ENCODE measurements at places on chromosomes 1 and 21.

DNA sequence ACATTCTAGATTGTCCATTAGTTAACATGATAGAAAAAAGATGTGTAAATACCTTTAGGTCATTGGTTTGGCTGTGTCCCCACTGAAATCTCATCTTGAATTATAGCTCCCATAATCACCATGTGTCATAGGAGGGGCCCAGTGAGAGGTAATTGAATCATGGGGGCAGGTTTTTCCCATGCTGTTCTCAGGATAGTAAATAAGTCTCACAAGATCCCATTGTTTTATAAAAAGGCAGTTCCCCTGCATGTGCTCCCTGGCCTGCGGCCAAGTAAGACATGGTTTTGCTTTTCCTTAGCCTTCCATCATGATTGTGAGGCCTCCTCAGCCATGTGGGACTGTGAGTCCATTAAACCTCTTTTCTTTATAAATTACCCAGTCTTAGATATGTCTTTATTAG, 32.5 kb upstream of the SLC44A5 start:
- no peak for DNase-seq

DNA sequence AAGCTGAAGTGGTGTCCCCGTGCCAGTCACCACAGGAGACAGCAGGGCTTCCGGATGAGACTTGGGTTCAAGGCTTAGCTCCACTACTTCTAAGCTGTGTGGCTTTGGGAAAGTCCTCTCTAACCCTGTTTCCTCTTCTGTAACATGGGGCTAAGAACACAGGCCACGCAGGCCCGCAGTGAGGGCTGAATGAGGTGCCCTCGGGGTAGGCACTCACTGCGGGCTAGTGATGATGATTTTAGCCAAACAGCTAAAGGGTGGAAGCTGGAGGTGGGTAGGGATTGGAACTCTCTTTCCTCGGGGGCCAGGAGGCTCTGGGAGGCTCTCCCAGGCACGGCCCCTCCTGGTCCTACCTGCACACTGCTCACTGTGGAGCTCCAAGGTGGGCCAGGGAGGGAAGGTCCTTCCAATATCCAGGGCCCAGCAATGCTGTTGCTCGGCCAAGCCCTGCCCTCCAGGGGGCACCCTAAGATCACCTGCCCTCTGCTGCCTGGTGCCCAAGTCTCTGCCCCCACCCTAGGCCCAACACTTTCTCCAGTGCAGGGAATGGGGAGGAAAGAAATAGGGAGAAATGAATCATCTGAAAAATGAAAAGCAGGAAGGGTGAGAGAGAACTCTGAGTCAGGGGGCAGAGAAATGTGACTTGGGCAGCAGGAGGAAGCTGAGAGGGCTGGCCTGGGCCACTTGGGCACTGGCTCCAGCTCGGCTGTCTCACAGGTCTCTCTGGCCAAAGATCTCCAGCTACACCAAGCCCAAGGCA, 19.2 kb upstream of the EVA1B start:
- peak; percentile 87 for DNase-seq

GRCh38 chr1:200133123-200133522, 105.6 kb downstream of the NR5A2 start:
- DNase-seq: no peak

DNA sequence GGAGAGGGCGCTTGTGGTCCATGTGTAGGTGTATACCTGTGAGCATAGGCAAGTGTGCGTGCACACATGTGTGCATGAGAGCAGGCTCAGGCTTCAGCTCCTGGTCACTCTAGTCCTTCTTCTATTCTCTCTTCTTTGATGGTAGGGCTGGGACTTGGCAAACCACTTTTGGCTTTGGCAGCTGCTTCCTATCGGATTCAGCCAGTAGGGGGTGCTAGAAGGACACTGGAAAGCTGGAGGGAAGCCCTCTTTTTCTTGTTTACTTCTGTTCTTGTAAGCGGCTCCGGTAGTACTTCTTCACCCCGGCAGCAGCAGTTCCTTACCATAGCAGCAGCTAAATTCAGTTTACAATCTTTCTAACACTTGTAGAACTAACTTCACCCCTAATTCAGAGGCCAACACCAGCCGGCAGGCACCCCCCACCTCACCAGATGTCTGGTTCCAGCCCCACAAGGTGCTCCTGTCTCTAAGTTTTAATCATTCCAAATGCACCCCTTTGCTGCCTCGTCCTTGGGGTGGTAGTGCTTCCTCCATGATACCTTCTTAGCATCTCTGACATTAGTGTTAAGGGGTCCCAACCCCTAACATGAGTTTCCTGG, 25.1 kb downstream of the NENF start:
- peak; percentile 57 for DNase-seq

GRCh38 chr1:236090741-236091147, 25.9 kb upstream of the NID1 start:
- DNase-seq: no peak

DNA sequence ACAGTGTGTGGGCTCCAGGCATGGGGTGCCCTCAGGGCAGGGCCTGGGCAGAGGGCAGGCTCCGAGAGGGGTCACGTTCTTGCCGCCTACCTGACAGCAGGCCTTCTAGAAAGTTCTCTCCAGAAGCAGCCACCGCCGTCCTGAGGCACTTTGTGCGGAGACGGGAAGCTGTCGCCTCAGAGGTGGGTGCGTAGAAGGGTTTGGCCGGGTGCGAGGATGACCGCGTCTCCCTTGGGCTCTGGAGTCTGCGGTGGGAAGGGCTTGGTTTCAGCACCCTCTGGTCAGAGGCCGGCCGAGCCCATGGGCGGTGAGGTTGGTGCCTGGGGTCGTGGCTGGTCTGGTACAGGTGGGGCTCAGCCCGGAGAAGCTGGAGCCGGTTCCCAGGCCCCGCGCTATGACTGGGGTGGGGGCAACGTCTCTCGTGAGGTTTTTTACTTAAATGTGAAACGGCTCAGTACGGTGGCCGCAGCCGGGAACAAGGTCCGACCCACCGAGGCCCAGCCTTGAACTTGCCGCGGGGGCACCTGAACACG, 10.1 kb upstream of the TTLL10 start:
- DNase-seq: no peak

GRCh38 chr1:115656461-115657077, 14.8 kb downstream of the VANGL1 start:
- no peak for DNase-seq

DNA sequence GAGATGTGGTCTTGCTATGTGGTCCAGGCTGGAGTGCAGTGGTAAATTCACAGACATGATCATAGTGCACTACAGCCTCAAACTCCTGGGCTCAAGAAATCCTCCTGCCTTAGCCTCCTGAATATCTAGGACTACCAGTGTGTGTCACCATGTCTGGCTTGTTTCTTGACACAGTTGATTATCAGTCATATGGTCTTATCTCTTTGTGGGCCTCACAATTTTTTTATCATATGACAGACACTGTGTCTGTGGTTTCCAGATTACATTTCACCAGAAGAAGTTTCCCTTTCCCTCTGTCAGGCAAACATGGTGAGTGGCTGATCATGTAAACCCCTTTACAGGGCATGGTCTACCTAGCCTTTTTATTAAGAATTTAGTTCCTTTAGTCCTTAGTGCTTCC, 96.1 kb downstream of the HFM1 start:
- no peak for DNase-seq

DNA sequence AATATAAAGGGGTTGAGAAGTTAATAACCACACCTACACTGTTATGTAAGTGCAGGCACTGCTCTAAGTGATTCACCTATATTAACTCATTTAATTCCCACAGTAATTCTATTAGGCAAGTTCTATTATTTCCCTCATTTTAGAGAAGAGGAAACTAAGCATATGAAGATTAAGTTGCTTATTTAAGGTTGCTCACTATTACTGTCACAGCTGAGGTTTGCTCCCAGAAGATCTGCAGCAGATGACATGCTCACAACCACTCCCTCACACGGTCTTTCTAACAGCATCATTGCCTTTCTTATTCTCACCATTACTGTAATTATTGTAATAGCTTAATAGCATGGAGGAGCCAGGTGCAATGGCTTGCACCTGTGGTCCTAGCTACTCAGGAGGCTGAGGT, 196.4 kb upstream of the GREM2 start:
- DNase-seq: no peak

GRCh38 chr1:92410706-92411105, 76.0 kb downstream of the GFI1 start:
- no peak for DNase-seq

- no peak for DNase-seq
These were observed 101.0 kb downstream of the MRPL39 start for GRCh38 chr21:25506261-25506660.

DNA sequence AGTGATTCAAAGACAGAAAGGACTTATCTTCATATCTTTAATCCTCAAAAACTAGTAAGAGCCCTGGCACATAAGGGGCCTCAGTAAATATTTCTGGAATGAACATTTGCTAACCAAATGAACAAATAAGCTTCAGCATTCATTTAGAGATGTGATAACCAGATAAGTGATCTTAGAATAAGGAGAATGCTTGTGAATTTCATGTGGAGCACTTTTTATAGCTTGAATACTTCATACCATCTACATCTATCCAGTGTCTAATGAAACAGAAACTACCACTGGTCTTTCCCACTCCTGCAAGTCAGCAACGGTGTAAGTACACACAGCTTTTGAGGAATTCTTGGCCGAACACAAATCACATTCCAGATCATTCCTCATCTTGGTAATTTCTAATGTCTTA, 38.5 kb downstream of the EDEM3 start:
- no peak for DNase-seq

GRCh38 chr1:82837766-82838465, 1037.2 kb downstream of the ADGRL2 start:
- DNase-seq: no peak

- DNase-seq: no peak
These were observed 497.1 kb upstream of the PLXNA2 start for GRCh38 chr1:208741296-208741695.

- no peak for DNase-seq
These were observed at the start of gene SH3BGR for GRCh38 chr21:39451332-39452206. TSS of gene SH3BGR (plus strand) at chr21:39451970. CDS start at chr21:39452097, 127 bp downstream.

GRCh38 chr1:223847781-223848345, 2.1 kb upstream of the TP53BP2 start:
- DNase-seq: no peak

DNA sequence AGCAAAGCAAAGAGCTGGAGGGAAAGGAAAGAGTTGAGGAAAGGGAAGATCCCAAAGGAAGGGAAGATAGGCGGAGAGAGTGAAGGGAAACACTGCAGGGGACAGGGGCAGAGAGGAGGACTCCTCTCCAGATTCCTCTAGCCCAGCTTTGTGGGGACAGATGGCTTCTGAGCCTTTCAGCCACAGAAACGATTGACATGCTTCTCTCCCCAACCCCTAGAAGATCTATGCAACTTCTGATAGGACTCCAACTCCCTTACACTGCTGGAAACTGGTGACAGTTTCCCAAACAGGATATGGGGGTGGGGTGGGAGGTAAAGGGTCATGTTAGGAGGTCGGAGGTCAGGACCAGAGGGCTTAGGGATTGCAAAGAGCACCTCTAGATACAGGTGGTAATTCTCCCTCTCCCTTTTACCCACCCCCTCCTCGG, 6.5 kb downstream of the MEX3A start:
- no peak for DNase-seq

- no peak for DNase-seq
These were observed 2.4 kb upstream of the MMP23B start for GRCh38 chr1:1629430-1630190.

DNA sequence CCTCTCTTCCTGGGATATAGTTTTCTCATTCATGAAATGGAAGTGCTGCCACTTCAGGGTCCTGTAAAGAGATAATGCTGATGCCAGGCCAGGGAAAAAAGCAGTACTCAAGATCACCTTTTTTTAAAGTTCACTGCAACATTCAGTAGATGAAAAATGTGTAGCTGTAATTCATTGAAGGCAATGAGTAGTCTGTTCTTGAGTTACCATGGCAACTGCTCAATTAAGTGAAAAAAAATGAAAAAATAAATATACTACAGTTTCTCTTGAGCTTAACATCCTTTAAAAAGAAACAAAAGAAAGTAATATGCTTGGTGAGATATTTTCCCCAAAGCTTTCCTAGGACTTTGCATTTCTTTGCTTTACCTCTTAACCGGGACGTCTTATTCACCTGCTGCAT, 183.3 kb downstream of the AK5 start:
- DNase-seq: no peak

DNA sequence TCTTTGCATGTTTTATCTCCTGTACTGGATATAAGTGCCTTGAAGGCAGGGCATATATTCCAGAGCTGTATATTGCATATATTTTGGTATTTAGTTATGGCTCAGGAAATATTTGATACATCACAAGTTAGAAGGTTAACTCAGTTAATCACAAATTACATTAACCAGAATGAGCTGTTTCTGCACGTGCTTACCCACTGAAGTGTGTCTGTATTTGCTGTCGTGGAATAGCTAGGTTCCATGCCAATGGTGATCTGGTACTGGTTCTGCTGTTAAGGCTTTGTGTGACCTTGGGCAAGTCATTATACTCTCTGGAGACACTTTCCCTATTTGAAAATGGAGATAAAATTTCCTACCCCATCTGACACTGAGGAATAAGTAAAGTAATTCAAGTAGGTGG, 50.7 kb downstream of the OSBPL9 start:
- no peak for DNase-seq

DNA sequence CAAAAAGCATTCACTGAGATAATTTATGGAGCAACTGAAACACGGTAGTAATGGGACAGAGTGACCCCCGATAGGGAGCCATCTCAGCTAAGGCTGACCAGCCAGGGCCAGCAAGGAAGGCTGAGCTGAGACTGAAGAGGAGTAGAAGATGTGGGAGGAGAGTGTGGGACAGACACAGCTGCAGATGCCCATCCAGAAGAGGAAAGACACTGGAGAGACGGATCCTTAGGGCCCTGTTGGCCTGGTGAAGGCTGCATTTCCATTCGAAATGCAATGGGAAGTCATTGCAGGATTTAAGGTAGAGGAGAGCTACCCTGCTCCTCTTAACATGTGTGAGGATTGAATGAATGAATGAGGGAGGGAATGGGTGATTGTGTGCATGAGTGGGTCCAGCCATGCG, 44.0 kb upstream of the LRP8 start:
- DNase-seq: no peak

GRCh38 chr21:37607081-37607480, 240.5 kb downstream of the DYRK1A start:
- DNase-seq: no peak

GRCh38 chr1:151574575-151575529, 34.7 kb downstream of the TUFT1 start:
- DNase-seq: peak; percentile 98

DNA sequence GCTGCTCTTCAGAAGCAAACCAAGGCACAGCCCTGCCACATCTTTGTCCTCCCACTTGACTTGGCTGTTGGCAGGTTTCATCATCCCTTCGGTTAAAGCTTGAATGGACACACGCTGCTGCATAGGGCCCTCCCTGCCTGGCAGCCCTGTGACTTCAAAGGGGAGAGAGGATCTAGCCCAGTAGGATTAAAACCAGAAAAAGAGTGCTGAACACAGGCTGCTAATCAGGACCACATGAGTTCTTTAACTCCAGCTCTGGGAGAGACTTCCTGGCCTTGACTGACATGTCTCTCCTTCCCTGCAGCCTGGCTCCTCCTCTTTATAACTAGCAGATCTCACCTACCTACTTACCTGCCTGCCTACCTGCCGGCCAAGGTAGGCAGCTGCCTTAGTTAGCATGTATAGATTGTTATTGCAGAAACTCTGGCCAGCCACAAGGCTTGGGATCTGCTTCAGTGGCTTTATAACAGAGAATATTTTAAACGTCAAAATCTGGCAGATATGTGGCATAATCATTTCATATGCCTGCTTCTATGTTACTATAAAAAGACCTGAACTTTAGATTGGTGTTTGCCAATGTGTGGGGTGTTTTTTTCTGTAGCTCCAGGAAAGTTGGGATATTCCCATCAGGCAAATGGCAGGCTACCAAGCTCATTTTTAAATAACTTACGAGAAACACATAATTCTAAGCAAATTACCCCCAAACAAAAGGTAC, 49.4 kb downstream of the ERG start:
- DNase-seq: no peak

- DNase-seq: no peak
These were observed 76.6 kb downstream of the DMRTB1 start for GRCh38 chr1:53535846-53536245.

GRCh38 chr1:185733818-185734735, at the start of gene HMCN1:
TSS of gene HMCN1 (plus strand) at chr1:185734391. CDS start at chr1:185734780, 389 bp downstream.
- peak; percentile 39 for DNase-seq

Data from H54 (cell line).